ENCODE measurements at places on chromosomes 2 and 18.

DNA sequence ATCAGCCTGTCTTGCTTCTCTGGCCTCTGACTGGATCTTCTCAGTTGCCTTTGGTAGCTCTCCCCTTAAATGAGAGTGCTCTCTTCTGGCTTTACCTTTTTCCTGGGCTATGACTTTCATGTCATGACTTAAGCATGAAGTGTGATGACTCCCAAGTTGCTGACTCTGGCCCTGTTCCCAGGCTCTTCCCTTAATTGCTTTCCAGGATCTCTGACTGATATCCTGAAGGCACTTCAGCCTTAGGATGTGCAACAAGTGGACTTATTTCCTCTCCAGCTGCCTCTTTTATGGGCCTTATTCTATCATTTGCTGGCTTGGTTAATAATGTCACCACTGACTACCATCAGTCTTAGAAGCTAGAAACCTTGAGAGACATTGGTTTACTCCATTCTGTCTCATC lies 17.4 kb downstream of the SEMA4F start:
- DNase-seq: no peak

DNA sequence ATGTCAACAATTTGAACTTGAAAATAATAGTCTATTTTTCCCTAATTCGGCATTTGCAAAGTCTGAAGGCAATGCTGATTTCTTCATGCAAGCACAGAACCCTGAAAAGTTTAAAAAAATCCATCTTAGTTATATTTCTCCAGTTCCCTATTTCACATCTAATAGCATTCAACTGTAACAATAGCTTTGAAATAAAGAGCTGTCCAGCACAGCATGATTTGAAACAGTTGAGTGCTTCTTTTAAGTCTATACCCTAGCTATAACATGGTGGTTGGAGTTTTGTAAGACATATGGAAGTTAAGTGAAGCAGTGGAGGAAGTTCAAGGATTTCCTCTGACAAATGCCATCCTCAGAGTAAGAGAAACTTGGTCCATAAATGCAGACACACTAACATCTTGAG lies 691.9 kb downstream of the ERBB4 start:
- no peak for DNase-seq

DNA sequence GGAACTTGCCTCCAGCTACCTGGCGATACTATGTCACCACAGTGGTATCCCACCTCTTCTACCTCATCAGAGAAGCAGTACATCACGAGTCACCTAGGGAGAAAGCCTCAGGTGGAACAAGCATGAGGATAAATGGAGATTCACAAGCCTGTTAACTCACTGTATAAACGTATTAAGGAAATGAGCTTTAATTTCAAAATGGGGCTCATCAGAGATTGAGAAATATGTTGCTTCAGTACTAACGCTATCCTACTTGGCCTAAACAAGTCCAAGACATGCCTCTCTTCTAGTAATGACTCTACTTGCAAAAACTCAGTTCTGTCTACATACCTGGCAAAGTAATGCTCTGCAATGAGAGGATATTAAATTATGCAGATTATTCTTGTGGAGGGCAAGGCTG lies 4.3 kb downstream of the SLC39A6 start:
- no peak for DNase-seq

DNA sequence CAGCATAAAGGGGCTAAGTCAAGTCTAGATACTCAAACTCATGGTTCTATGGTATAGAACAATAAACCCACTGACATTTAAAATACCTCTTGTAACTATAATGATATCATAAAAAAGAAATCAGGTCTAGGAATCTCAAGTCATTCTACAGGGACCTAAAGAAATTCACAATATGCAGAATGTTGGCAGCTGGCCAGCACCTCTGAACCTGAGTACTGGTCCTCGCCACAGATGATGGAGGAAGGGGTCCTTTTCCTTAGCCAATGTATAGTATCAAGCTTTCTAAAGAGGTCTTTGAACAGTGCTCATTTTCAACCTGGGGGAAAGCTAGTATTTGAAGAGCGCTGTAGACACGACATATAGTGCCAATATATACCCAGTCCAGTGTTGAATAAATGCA lies 108.4 kb upstream of the ITGB6 start:
- no peak for DNase-seq

DNA sequence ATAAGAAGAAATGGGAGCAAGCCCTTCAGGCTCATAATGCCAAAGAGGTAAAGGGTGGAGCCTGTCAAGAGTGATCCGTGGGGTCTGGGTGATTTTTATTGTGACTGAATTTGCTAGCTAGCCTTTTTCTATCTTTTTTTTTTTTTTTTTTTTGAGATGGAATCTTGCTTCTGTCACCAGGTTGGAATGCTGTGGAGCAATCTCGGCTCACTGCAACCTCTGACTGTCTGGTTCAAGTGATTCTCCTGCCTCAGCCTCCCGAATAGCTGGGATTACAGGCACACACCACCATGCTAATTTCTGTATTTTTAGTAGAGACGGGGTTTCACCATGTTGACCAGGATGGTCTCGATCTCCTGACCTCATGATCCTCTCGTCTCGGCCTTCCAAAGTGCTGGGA lies 29.1 kb downstream of the DRC1 start:
- no peak for DNase-seq

All from stimulated activated CD4-positive, alpha-beta T cell treated with anti-CD3 and anti-CD28 coated beads, Interleukin-1b, Interleukin-23, amount 100 ng/mL, for 1 hour (primary cell).